GDM1 (cell line): ENCODE measurements at places on chromosomes 4 and X.

GRCh38 chrX:68761086-68761485, 67.7 kb upstream of the EFNB1 start:
- no peak for DNase-seq

- no peak for DNase-seq
Measured at GRCh38 chr4:128385683-128386304, 98.2 kb upstream of the PGRMC2 start.

- DNase-seq, result no peak
Measured at GRCh38 chr4:94680176-94680862, 77.4 kb upstream of the BMPR1B start.

DNA sequence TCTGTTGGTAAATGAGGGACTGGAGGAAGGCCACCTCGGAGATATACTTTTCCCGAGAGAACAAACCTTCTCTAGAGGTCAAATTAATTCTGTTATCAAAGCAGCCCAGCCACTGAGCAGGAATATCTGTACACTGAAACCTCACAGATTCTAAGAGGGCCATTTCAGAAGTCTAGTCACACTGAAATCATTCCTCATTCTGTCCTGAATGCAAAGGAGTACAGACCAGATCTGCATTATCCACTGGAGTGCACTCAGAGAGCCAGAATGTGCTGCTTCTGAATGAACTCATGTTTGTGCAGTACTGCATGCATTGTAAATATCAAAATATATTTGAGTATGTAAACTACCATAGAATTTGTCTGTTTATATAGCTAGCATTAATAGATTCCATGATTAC, 278.3 kb upstream of the FSTL5 start:
- DNase-seq, result no peak

- no peak for DNase-seq
Measured at GRCh38 chr4:101417046-101417445, 69.7 kb upstream of the PPP3CA start.

GRCh38 chr4:16846540-16847117, 51.8 kb downstream of the LDB2 start:
- no peak for DNase-seq

GRCh38 chr4:85381968-85382367, 93.0 kb upstream of the ARHGAP24 start:
- no peak for DNase-seq

- peak; percentile 49 for DNase-seq
Measured at GRCh38 chr4:140149846-140150635, 3.9 kb downstream of the MAML3 start.

- no peak for DNase-seq
Measured at GRCh38 chr4:152590179-152591031, 54.5 kb upstream of the FBXW7 start.

GRCh38 chr4:179817317-179817716, 2375.1 kb upstream of the AGA start:
- DNase-seq, result no peak
